ENCODE measurements at places on chromosomes 3 and 15.

DNA sequence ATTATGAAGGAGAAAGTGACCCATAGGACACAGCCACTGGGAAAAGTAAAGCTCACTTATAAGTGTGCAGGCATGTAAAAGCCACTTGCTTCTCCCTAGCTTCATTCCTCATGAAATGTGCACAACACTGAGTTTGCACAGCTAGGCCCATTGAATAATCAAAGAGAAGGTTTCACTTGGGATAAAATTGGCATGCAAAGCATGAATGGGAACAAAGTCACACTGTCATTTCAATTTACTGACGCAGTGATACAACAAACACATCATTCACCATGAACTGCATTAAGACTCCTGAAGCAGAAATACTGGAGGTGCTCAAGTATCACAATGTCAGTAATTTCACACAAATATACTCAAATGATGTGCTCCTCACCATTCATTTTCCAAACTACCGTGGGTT is 61.1 kb downstream of the KCNMB2 start:
- no peak for DNase-seq

GRCh38 chr3:42712344-42712648 is 9.7 kb upstream of the HHATL start:
- DNase-seq = no peak

DNA sequence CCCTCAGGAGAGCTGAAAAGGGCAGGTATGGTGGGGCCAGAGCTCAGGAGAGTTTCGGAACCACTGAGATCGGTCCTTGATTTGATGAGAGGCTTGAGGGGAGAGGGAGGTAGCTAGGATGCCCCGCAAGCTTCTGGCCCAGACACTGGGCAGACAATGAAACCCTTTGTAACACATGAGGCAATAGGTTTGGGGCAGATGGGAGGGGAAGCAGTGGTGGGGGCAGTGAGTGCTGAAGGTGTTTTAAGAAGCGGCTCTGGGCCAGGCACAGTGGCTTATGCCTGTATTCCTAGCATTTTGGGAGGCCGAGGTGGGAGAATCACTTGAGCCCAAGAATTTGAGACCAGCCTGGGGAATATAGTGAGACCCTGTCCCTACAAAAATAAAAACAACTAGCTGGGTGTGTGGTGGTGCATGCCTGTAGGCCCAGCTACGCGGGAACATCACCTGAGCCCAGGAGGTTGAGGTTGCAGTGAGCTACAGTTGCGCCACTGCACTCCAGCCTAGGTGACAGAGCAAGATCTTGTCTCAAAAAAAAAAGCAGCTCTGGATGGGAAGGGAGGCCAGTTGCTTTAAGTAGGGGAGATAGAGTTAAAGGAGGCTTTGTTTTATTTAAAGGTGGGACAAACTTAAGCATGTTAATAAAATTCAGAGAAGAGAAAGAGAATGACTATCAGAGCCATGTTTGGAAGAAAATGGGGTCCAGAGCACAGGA is 9.6 kb upstream of the SNX22 start:
- DNase-seq = no peak

DNA sequence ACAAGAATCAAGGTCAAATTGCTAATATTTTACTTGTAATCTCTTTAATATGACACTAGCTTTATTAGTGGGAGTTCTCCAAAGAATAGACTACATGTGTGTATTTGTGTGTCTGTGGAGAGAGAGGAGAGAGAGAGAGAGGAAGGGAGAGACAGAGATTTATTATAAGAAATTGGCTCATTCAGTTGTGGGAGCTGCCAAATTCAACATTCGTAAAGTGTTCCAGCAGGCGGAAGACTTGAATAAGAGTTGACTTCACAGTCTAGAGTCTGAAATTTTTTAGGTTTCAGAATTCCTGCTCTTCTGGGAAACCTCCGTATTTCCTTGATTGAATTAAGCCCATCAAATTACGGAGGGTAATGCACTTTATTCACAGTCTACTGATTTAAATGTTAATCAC is 4.7 kb upstream of the CLDN1 start:
- no peak for DNase-seq

DNA sequence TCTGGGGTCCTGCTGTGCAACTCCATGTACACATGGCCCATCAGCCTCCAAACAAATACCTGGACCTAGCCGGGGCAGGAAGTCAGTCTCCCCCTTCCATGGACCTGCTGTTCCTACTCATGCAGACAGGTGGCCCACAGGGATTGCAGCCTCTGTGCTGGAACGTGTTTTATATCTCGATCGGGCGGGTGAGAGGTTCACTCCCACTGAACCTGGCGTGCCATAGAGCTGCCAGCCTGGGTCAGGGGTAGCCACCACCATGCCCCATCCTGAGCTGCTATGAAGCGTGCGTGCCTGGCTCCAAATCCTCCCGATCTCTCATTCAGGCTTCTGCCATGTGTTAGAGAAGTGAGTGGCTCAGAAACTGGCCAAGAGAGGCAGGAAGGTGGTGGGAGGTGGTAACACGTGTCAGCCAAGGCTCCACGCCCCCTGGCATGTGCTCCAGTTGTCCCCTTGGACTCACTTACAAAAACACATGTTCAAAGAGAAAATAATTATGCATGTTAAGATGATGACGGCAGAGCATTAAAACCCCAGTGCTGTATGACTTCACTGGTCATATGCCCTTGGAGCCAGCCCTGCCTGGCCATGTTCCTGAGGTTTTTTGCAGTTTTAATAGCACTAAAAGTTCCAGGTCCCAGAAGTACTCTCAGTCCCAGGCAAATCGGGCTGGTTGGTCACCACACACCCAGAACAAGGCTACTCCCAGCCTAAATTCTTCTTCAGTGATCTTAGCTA is 30.6 kb downstream of the CTSH start:
- no peak for DNase-seq

DNA sequence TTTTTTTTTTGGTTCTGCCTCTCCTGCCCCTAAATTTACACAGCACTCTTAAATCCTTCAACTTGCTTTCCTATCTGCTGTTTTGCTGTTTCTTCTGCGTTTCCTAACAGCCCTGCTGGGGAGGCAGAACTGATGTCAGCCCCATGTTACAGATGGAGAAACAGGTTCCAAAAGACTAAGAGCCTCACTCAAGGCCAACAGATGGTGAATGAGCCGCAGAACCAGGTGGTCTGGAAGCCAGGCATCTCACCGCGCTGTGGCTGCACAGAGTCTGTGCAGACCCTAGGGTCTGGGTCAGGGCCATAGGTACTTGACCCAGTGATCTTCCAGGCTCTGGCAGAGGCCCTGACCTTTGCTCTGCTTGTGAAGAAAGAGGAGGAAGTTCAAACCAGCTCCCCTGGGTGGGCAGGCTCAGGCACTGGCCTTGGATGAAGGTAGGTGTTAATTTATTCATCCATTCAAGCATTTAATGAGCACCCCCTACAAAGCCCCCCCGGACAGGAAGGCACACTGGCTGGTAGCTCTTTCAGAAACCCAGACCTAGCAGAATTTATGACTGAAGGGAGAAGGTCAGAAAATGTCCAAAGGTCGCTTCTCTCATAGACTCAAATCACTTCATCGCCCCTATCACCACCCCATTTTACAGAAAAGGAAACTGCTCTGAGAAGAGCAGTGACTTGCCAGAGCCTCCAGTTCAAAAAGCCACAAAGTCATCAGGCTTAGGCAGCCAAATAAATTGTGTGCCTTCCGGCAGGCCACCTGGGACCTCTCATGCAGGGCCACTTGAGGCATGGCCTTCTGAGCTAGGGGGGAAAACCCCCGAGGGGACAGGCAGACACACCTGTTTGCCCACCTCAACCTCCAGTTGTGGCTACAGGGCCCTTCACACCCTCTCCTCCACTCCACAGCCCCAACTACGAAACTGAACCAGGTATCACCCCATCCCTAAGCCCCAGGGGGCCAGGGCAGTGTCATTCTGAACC is 2.7 kb downstream of the CHDH start:
- no peak for DNase-seq
